Esophagus squamous epithelium (tissue), 5 donors: ENCODE measurements at places on chromosomes 2 and 18.

DNA sequence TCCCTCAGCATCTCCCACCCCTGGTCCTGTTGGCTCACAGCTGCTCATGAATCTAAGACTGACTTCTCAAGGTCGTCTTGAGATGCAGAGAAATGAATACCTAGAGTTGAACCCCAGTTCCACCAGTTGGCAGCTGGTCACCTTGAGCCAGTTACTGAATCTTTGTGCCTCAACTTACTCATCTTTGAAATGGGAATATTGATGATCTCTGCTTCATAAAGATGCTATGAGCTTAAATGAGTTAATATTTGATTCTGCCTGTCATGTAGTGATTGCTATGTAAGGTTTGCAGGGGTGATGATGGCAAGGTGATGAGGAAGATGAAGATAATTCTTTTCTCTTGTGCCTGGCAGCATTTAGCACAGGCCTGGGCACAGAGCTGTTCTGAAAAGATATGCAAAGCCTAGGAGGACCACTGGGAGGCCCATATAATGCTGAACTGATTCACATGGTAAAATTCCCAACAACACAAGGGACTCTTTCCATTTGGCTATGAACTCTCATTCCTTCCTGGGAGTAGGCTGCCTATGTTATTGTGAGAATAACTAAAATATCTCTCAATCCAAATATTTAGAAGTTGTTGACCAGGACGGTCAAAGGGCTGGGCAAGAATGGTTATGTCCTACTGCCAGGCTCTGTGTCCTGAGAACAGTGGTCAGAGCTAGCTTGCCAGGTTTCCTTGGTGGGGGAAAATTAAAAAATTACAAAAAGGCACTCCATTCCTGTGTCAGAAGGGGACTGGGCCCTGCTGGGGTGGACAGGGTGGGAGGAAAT is 70.9 kb downstream of the APOB start:
- no peak for DNase-seq

DNA sequence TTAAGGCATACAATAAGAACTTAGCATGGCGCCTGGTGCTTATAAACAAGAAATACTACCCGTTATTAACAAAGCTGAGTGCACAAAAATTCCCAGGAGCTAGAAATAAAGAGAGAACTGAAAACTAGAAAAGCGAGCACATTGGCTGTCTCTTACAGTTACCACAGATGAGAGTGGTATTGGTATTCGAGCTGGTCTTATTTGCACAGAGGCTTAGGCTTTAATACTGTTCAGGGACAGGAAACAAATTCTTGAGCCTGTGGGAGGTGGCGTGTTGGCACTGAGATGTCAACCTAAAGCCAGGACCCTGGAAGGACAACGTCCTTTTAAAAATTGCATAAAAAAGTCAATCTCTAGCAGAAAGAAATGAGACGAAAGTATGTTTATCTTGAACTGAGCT is 67.3 kb upstream of the IGFBP2 start:
- no peak for DNase-seq

DNA sequence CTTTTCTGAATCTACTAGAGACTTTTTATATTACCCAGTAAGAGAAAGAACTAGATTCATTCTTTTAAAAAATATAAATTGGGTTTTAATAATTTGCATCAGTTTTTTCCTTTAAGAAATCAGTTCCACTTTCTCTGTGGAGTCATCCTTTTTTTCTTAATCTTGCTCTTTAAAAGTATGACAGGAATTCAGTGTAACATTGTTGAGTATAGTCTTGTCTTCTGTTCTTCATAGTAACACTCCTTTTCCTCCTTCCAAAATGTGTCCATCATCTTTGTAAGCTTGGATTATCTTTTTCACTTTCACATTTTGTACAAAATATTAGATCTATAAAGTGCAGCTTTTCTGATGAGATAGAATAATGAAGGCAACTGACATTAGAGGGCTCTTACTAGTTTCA is 135.4 kb downstream of the HAUS1 start:
- no peak for DNase-seq

DNA sequence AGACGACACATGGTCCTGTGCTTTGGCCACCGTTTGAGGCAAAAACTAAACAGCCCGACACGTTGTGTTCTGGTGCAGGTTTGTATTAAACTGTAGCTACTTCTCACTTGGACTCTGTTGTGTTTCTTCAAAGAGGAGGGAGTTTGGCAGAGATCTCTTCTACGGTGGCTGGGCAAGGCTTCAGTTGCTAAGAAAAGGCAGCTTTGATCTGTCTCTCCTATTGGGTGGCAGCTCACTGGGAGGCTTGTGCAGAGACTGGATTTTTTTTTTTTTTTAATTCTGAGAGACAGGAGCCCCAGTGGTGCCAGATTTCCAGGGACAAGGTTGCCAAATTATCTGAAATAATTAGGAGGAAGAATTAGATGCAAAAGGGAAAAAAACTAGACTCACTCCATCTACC is 20.2 kb upstream of the MAPRE3 start:
- no peak for DNase-seq

- DNase-seq: no peak
Observed at GRCh38 chr2:142724713-142725349, 152.6 kb upstream of the KYNU start.

DNA sequence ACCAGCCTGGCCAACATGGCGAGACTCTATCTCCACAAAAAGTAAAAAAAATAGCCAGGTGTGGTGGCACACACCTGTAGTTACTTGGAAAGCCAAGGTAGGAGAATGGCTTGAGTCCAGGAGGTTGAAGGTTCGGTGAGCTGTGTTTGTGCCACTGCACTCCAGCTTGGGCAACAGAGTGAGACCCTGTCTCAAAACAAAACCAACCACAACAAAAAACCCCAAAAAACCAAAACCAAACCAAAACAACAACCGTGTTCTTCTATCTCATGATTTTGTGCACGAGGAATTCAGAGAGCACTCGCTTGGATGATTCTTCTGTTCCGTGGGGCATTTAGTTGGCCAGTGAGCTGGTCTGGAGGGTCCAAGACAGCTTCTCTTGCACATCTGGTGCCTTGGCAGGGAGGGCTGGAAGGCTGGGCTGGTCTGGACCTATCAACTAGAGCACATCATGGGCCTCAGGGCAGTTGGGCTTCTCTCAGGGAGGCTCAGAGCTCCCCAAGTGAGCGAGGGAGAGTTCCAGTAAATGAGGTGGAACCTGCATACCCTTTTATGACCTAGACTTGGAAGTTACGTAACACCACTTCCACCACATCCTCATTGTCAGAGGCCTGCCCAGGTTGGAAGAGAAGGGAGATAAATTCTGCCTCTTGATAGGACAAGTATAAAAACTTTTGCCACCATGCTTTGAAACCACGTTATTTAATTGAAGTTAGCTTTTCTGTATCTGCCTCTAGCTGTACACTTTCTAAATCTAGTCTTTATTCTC is 25.2 kb downstream of the SIX2 start:
- DNase-seq: no peak

DNA sequence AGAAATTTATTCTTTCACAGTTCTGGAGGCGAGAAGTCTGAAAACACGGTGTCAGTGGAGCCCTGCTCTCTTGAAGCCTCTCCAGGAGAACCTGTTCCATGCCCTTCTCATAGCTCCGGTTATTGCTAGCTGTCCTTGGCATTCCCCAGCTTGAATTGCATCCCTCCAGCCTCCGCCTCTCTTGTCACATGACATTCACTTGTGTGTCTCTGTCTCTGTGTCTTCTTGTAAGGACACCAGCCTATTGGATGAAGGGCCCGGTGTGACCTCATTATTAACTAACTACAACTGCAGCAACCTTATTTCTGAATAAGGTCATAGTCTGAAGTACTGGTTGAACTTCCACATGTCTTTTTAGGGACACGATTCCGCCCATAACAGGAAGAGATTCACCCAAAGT is 4.5 kb upstream of the PRSS56 start:
- DNase-seq: no peak

GRCh38 chr18:35463827-35464226 is 33.9 kb downstream of the INO80C start:
- no peak for DNase-seq

GRCh38 chr2:65525616-65526231 is 93.3 kb upstream of the SPRED2 start:
- no peak for DNase-seq

DNA sequence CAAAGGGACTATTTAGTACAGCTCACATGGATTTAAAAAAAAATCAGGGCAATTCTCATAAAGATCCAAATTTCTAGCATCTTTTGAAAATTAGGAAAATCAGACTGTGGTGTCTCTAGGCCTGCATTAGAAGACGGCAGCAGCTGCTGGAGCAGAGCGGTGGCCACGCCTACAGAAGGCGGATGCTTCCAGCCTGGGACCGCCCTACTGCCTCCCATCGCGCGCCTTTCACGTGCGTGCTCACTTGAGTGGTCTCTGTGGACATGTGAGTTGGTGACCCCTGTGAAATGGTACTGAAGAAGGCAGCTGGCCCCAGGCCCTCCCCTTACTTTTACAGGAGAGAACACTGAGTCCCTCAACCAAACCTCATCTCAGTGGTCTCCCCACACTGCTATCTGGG is 15.2 kb upstream of the ZFP36L2 start:
- no peak for DNase-seq

DNA sequence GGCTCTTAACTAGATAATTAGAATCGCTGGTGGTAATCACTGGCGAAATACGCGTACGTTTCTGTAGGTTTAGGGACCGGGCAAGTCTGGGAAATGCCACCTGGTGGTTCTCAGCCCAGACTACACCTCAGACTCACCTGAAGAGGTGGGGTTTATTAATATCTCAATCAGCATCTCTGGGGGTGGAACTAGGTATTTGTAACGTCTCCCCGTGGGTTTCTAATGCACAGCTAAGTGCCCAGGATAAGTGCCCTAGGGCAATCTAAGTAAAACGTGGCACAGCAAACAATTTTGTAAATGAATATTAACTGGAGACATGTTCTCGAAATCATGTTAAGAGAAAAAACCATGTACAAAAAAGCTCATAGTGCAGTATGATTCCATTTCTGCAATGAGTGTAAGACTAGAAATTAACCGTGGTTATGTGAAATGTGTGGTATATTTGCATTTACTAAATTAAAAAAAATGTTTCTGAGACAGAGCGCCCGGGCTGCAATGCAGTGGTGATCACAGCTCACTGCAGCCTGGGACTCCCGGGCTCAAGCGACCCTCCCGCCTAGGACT is 760 bp upstream of the CNOT11 start:
- DNase-seq: no peak

GRCh38 chr2:197461057-197461456 is 7.7 kb downstream of the COQ10B start:
- DNase-seq: no peak

GRCh38 chr2:152284398-152284797 is 50.6 kb upstream of the FMNL2 start:
- DNase-seq: no peak

- DNase-seq: no peak
Observed at GRCh38 chr2:45323344-45323743, 287.7 kb downstream of the SRBD1 start.

DNA sequence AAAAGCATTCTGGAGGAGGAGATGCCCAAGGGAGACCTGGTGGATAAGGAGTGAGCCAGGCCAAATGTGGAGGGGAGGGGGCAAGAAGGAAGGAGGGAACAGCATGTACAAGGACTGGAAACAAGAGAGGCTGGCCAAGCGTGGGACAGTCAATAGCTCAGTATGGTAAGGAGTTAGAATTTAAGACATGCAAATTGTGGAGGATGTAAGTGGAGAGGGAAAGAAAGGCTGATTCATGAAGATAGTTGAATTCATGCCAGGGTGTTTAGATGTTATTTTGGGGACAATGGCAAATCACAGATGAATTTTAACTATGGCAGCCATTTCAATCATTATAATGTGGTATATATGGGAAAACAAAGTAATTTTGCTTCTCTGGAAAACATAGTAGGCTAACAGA is 462.3 kb downstream of the MEIS1 start:
- no peak for DNase-seq

GRCh38 chr18:73688851-73689711 is 458.6 kb downstream of the FBXO15 start:
- no peak for DNase-seq

GRCh38 chr2:2291500-2292260 is 39.4 kb downstream of the MYT1L start:
- no peak for DNase-seq

DNA sequence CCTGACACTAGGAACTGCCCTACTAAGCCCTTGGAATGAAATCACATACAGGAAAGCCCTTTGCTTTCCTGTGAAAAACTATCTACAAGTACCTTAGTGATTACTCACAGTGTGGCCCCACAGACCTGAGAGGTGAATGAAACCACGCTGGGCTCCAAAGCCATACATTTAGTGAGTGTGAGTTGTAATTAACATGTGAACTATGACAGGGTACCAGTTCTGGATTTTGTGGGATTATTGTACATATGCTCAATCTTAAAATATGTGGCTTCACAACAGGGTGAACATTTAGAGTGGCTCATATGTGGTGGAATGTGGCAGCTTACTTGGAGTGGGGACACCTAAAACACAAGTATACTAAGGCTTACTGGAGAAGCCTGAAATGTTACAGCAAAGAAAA is 12.3 kb downstream of the KCTD1 start:
- no peak for DNase-seq

DNA sequence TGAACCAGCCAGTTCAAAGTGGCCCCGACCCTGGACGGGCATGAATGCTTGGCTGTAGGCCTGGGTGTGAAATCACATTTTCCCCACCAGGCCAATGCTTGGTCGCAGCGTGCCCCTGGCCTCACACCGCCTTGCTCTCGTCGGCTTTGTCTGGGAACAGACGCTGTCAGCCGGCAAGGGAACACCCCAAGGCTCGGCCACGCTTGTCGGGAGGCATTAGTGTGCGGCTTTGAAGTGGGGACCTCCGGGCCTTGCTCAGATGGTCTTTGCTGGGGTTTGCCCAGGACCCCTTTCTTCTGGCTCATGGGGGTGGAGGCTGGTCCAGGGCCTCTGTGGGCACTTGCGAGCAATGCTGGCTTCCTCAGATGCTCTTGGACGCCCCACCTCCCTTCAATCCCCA is 79.1 kb downstream of the INHBB start:
- DNase-seq: no peak

DNA sequence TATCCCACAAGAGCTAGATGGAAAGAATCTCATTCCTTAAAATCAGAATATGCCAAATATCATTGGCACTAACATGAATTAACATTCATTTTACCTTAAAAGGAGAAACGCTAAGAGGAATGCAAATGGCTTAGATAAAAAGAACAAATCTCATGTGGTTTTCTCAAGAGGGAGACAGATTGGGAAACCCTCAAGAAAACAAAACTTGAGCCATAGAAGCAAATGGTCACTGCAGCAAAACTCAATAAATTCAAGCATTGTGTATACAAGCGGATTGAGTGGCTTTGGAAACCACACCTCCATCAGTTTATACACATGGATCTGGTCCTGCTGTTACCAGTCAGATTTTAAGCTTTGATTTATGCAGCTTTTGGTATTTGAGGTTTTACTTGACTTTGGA is 1331.8 kb upstream of the ZEB2 start:
- no peak for DNase-seq

GRCh38 chr2:51734115-51734514 is 702.2 kb upstream of the NRXN1 start:
- no peak for DNase-seq
